Suppressor macrophage treated with lipopolysaccharide for 4 hours (primary cell): ENCODE measurements at places on chromosomes 1 and 21.
A peak's percentile ranks its signal among the peaks of the same experiment; 100 is the strongest.

DNA sequence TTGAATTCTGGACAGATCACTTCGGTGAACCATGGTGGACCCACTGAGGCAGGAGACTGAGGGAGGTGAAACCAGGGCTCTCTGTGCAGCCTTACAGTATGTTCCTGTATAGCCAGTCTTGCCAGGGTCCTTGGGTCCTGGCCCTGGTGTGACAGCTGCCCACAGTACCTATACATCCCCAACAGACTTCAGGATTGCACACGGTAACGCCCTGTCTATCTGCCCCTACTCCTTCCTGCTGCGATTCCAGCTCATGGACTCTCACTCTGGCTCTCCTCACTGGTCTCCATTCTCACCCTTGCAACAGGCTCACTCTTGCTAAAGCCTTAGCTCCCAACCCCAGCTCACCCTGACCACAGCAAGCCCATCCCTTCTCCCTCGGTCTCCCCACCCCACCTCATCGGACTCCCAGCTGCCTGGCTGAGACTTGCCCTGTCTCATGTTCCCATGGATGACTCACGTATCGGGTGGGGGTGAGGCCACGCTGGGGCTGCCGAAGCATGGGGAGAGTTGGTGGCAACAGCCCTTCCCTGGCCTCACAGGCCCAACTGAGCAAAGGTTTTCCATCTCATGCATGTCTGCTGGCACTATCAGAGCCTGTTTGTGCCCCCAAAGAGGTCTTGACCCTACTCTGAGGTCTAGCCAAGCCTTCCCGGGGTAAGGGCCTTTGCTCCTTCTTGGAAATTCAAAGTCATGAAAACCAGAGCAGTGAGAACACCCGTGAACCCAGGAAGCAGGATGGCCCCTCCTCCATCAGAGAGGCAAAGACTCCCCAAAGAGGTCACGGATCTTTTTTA, 7.1 kb downstream of the PHLDA3 start:
- DNase-seq: peak; percentile 52

DNA sequence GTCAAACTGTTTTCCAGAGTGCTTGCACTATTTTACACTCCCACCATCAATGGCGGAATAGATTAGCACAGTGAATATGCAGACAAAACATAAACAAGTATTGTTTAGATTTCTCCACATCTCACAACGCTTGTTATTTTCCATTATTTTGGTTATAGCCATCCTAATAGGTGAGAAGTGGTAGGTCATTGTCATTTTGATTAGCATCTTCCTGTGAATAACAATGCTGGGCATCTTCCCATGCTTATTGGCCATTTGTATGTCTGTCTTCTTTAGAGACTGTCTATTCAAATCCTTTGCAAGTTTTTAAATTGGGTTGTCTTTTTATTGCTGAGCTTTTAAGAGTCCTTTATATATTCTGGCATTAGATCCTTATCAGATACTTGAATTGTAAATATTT, 54.7 kb downstream of the LRRC71 start:
- DNase-seq: no peak

- peak; percentile 61 for DNase-seq
Observed at GRCh38 chr1:55275941-55276341, 60.8 kb upstream of the USP24 start.

GRCh38 chr1:9146156-9146555, 17.3 kb upstream of the GPR157 start:
- DNase-seq: no peak

- DNase-seq: no peak
Observed at GRCh38 chr1:89295187-89295586, 22.5 kb upstream of the GBP5 start.

DNA sequence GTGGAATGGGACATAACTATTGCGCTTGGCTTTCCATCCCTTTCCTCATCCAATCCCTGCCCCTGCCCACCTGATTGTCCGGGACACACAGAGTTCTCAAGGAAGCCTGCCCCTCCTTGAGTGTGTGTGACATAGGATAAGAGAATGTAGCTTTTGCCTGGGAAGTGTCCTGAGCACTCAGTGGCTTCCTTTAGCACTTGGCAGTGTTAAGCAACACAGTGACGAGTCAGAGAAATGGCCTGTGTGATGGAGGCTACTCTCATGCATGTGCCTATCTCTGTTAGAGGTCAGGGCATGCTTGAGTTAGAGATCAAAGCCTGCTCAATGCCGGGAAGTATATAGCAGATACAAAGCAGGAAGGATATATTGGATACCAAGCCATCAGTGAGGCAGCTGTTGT, 289.5 kb downstream of the SIPA1L2 start:
- no peak for DNase-seq
